ENCODE measurements at places on chromosomes 3 and 15.

- no peak for DNase-seq
Observed at GRCh38 chr3:132294906-132295305, 22.3 kb upstream of the ACP3 start.

- no peak for DNase-seq
Observed at GRCh38 chr3:13850161-13850945, 29.5 kb downstream of the WNT7A start.

GRCh38 chr3:159668461-159668860 is 320.2 kb upstream of the IL12A start:
- no peak for DNase-seq

- no peak for DNase-seq
Observed at GRCh38 chr3:16113704-16114103, 60.8 kb upstream of the GALNT15 start.

GRCh38 chr3:35012214-35012613 is 627.1 kb upstream of the ARPP21 start:
- no peak for DNase-seq

- peak; percentile 63 for DNase-seq
Observed at GRCh38 chr3:10344147-10344943, 23.4 kb upstream of the SEC13 start.

DNA sequence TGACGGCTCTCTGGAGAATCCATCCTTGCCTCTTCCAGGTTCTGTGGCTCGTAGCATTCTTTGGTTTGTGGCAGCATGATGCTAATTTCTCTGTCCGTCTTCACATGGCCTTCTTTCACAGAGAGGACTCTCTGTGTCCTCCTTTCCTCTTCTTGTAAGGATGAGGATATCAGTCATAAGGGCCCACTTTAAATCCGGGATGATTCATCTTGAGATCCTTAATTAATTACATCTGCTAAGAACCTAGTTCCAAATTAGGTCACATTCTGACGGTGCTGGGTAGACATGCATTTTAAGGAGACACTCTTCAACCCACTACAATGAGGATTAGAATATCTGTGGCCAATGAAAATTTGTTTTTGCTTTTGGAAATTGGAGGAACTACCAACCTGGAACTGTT is 15.7 kb upstream of the GXYLT2 start:
- no peak for DNase-seq

DNA sequence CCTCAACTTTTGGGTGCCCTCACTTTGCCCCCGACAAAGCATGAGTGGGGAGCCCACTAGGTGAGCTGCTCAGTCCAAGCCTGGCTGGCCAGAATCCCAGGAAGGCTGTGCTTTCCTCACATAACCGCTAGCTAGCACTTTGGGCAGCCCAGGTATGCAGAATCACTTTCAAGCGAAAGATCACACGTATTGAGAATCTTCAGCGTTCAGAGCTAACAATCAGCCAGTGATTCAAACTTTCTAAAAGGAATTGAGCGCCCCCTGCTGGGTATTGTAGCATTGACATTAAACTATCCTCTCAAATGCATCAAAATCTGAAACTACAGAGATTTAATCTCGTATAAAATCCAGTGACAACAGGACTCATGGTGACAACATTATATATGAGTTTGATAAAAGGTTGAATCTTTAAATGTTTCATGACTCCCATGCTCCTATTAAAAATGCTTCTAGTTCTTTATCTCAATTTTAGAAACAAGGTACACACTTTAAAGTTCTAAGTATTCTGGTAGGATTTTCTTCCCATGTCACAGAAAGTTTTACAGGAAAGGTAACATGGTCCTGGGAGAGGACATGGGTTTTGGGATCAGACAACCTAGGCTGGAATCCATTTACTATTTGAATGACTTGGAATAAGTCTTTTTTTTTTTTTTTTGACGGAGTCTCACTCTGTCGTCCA is 11.8 kb downstream of the ANAPC13 start:
- peak; percentile 86 for DNase-seq

GRCh38 chr3:73950865-73951558 is 326.3 kb upstream of the PDZRN3 start:
- no peak for DNase-seq

GRCh38 chr3:127395663-127396355 is 108.0 kb upstream of the PRR20G start:
- DNase-seq = no peak

- DNase-seq = no peak
Observed at GRCh38 chr3:1072041-1072440, 20.8 kb upstream of the CNTN6 start.

DNA sequence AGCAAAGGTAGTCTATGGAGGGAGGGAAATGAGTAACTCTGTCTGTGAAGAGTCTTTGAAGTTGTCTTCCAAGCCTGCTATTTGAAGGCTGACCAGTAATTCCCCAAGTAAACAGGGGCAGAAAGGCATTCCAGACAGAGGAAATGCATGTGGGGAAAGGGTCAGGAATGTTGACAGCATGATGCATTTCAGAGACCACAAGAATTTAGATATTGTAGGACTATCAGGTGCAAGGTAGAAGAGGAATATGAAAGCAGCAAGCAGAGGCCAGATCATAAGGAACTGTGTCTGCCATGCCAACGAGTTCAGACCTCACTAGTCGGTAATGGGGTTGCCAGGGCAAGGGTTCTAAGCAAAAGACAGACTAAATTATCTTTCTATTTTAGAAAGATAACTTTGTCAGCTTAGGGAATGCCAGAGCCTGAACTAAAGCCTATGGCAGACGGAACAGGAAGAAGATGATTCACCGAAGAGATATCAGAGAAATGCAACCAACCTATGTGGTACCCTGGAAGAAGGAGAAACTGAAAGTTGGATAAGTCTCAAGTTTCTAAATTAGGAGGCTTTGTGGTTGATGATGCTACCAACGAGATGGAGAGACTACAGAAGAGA is 327.0 kb upstream of the RORA start:
- no peak for DNase-seq

- no peak for DNase-seq
Observed at GRCh38 chr3:134711284-134711683, 60.5 kb upstream of the KY start.

DNA sequence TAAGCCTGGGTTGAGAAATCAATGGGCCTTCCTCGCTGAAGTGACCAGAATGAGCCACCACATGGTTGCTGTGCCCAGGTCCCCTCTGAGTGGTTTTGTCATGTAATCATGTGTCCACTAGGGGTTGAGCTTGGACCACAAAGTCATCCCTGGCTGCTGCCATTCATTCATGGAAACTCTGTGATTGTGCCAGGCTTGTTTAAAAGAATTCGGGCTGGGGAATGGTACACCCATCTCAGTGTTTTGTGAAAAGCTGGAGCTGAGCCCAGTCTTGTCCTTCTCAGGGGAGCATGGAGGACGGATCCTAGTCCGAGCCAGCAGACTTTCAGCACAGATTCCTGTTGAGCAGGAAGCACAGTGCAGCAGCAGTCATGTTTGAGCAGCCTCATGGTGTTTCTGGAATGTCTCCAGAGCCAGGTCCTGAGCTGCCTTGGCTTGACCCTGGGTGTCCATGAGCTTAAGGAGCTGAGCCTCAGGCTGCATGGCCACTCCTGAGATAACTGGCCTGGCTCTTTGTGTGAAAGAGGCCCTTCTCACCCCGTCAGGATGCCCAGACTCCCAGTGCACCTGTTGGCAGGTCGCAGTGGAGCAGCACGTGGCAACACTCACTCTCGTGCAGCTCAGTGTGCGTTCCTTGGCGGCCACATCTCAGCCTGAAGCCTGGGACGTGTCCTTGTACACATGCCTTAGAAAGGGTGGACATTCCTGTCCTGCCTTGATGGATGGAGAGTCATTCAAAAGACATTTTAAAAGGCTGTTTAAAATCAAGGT is 260.3 kb upstream of the TPM1 start:
- DNase-seq = peak; percentile 66

- peak; percentile 18 for DNase-seq
Observed at GRCh38 chr3:76122007-76122406, 336.7 kb upstream of the ZNF717 start.

DNA sequence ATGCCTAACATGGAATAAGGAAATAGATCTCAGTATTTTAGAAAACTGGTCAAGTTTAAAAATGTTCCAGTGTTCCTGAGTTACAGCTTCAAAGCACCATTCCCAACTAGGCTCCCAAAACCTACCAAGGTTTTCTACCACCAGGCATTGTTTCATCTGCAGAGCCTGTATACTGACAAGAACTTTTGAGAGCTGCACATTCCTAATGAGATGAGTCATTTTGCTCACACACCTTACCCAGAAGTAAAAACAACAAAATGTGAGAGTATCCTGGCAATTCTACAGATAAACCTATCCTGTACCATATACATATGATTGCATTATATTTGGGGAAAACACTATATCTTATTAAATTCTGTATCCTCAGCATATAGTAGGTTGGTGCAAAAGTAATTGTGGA is 90.7 kb downstream of the ATP8B4 start:
- DNase-seq = no peak

DNA sequence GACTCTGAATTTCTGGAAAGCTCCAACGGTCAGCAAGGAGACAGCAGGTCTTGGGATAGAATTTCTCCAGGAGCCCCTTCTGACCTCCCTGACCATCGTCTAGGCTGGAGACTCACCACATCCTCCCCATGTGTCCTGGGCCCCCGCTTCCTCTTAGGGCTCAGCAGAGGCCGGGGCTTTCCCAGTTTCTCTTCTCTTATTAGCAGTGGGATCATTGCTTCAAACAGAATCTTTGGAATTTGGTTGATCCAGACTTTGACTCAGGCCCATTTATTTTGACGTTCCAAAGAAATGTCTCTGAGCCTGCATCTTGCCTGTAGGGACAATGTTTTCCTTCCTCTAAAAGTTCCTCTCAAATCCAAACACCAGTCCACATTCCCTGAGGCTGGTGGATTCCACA is 38.4 kb upstream of the SLC6A6 start:
- no peak for DNase-seq

DNA sequence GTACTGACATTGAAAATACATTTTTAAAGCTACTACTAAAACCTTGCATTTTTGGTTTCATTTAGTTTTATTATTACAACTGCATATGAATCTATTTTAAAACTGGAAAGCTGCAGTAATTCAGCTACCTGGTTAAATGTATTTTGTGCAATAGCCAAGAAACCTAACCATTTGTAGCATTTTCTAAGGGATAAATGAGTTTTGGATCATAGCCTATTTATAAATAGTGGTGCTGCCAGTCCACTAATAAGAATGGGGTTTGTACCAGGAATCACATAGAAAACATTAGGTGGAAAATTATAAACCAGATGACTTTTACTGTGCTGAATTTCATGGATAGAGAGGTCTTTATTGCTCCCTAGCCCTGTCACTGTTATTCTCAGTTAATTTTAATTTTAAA is 454.7 kb downstream of the DIPK2A start:
- no peak for DNase-seq

GRCh38 chr3:194404365-194405140 is 5.5 kb upstream of the GP5 start:
- DNase-seq = peak; percentile 47

- DNase-seq = no peak
Observed at GRCh38 chr3:113534365-113534764, 2.0 kb downstream of the SIDT1 start.

GRCh38 chr3:38738630-38739395 is 77.2 kb downstream of the SCN10A start:
- DNase-seq = peak; percentile 54

GRCh38 chr3:55770077-55770476 is 283.0 kb upstream of the WNT5A start:
- no peak for DNase-seq

DNA sequence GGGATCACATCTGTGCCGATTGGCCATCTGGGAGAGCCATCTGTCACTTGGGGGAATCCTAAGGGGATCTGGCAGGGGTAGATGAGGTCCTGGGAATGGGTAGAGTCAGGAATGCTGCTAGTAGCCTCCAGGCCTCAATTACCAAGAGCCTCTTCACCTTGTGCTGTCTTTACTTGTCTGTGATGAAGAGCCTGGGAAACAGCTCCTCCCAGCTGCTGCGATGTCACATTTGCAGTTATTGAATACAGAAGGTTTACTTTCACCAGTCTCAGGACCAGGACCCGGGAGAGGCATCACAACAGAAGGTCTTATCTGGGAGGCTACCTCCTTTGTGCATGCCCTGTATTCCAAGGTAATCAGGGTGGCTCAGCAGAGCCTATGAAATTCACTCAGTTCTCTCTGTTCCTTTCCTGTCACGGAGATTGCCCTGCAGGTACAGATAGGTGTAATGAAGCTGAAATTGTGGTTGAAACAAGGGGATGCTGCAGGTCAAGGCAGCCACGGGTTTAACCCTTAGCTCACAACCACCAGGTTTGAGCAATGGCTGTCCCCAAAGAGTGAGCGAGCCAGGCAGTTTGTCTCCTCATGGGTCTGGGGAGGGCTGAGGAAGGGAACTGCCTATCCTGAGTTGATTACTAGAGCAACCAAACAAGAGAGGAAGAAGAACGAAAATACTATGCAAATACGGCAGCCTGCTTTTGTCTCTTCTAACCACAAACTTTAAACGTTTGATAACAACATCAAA is 298.9 kb upstream of the RORA start:
- no peak for DNase-seq
